ENCODE measurements at places on chromosomes 7 and 10. TPM values are rescaled to one million over a fixed set of nuclear protein-coding genes. Genes with fewer than 3 reads are reported as not detected.

LFNG gene
- polyA plus RNA-seq, result 21.3 TPM

ASB13 gene
- polyA plus RNA-seq, result 13.5 TPM

LIPN gene
- polyA plus RNA-seq, result not detected

SYT15B gene
- polyA plus RNA-seq, result 1.3 TPM

OPN1SW gene
- 2.2 TPM for polyA plus RNA-seq

AZGP1 gene
- 1.2 TPM for polyA plus RNA-seq

CYCS gene
- polyA plus RNA-seq, result 115 TPM

LRRTM3 gene
- 2.0 TPM for polyA plus RNA-seq

GNG11 gene
- 24.7 TPM for polyA plus RNA-seq

LAMB1 gene
- polyA plus RNA-seq, result 451 TPM

GPR26 gene
- not detected for polyA plus RNA-seq

EIF3B gene
- 110 TPM for polyA plus RNA-seq

LEP gene
- 0.05 TPM for polyA plus RNA-seq

GRID2IP gene
- 0.18 TPM for polyA plus RNA-seq

ELN gene
- 87.1 TPM for polyA plus RNA-seq

STEAP1 gene
- 0.62 TPM for polyA plus RNA-seq

VWDE gene
- 1.5 TPM for polyA plus RNA-seq

TMEM178B gene
- polyA plus RNA-seq, result 0.57 TPM

SNX10 gene
- 1.8 TPM for polyA plus RNA-seq

ACSL5 gene
- 3.1 TPM for polyA plus RNA-seq

PLEKHS1 gene
- 0.10 TPM for polyA plus RNA-seq

AGR3 gene
- polyA plus RNA-seq, result not detected

FZD8 gene
- polyA plus RNA-seq, result 24.5 TPM

EPO gene
- not detected for polyA plus RNA-seq

OLAH gene
- polyA plus RNA-seq, result not detected

STEAP2 gene
- 2.6 TPM for polyA plus RNA-seq

CPN1 gene
- polyA plus RNA-seq, result not detected

SLC18A3 gene
- not detected for polyA plus RNA-seq

TMEM140 gene
- 14.6 TPM for polyA plus RNA-seq

PDK4 gene
- 19.2 TPM for polyA plus RNA-seq

PRSS1 gene
- polyA plus RNA-seq, result not detected

INA gene
- 0.22 TPM for polyA plus RNA-seq

PTPRZ1 gene
- polyA plus RNA-seq, result 2.6 TPM

CFTR gene
- 0.30 TPM for polyA plus RNA-seq

HOXA3 gene
- 11.2 TPM for polyA plus RNA-seq

UTF1 gene
- polyA plus RNA-seq, result not detected

OR2A12 gene
- polyA plus RNA-seq, result not detected

NPSR1 gene
- polyA plus RNA-seq, result 0.14 TPM

SMKR1 gene
- not detected for polyA plus RNA-seq

MRC1 gene
- polyA plus RNA-seq, result 13.7 TPM

TACR2 gene
- 0.77 TPM for polyA plus RNA-seq

TMEM229A gene
- polyA plus RNA-seq, result 0.09 TPM

TRIM74 gene
- not detected for polyA plus RNA-seq

GPR15LG gene
- polyA plus RNA-seq, result not detected

FAM241B gene
- polyA plus RNA-seq, result 0.27 TPM

CPA5 gene
- 1.0 TPM for polyA plus RNA-seq

RBP3 gene
- polyA plus RNA-seq, result 0.12 TPM

PLXNA4 gene
- 2.6 TPM for polyA plus RNA-seq

PNLIPRP3 gene
- polyA plus RNA-seq, result 0.17 TPM

All from hindlimb muscle (tissue), 1 donor.